ENCODE measurements at places on chromosomes 3 and 15. TPM values are rescaled to one million over a fixed set of nuclear protein-coding genes. Genes with fewer than 3 reads are reported as not detected.

The DNAJC13 gene
- 50.4 TPM for total RNA-seq

The BNC1 gene
- total RNA-seq, result 14.4 TPM

The SEMA3F gene
- total RNA-seq, result 21.3 TPM

The TMCO5A gene
- total RNA-seq, result not detected

The HEG1 gene
- total RNA-seq, result 17.1 TPM

The MINAR1 gene
- total RNA-seq, result 5.3 TPM

The CYP8B1 gene
- total RNA-seq, result not detected

The NISCH gene
- 261 TPM for total RNA-seq

The RNF168 gene
- 32.0 TPM for total RNA-seq

The ALPK3 gene
- total RNA-seq, result 94.2 TPM

The FGF7 gene
- total RNA-seq, result 0.23 TPM

The TRIM71 gene
- 74.0 TPM for total RNA-seq

The KBTBD13 gene
- not detected for total RNA-seq

The GOLGA6C gene
- not detected for total RNA-seq

The UACA gene
- 34.2 TPM for total RNA-seq

The PLD1 gene
- total RNA-seq, result 61.5 TPM

The SLC24A5 gene
- total RNA-seq, result not detected

The TM6SF1 gene
- 6.0 TPM for total RNA-seq

The CDHR4 gene
- total RNA-seq, result 1.1 TPM

The GP5 gene
- 0.23 TPM for total RNA-seq

The CPN2 gene
- not detected for total RNA-seq

The CAPN3 gene
- total RNA-seq, result 2.0 TPM

The ALG1L2 gene
- 4.4 TPM for total RNA-seq

The GOLGA8Q gene
- total RNA-seq, result not detected

The MTHFS gene
- 16.2 TPM for total RNA-seq

The SLC9C1 gene
- 0.13 TPM for total RNA-seq

The VGLL3 gene
- 0.36 TPM for total RNA-seq

The SCAMP5 gene
- total RNA-seq, result 132 TPM

The CCR9 gene
- total RNA-seq, result not detected
